HCT116 (cell line): ENCODE measurements at places on chromosomes 11 and 22. TPM values are rescaled to one million over a fixed set of nuclear protein-coding genes. Genes with fewer than 3 reads are reported as not detected.

Gene UBQLNL
- not detected for total RNA-seq

Gene SAA2
- total RNA-seq = 5.2 TPM

Gene C11orf86
- 0.25 TPM for total RNA-seq

Gene TTC36
- total RNA-seq = 0.47 TPM

Gene TMEM123
- total RNA-seq = 217 TPM

Gene MS4A6E
- total RNA-seq = not detected

Gene CNGA4
- total RNA-seq = 0.27 TPM

Gene RAG1
- 0.54 TPM for total RNA-seq

Gene NPAT
- 14.9 TPM for total RNA-seq

Gene OVCH2
- not detected for total RNA-seq

DNA sequence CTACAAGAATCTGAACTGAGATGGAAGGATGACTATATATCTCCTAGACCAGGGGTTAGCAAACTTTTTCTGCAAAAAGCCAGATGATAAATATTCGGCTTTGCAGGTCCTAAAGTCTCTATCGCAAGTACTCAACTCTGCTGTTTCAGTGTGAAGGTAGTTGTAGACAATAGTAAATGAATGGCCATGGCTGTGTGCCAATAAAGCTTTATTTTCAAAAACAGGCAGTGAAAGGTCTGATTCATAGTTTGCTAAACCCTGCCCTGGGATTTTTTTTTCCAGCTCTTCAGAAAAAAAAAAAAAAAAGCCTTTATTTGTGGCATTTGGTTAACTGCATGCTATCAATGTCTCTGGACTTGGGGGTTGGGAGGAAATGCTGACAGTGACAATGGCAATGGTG is 37.5 kb downstream of the FAM227A start:
- DNase-seq = no peak

- DNase-seq = no peak
These were observed 206.5 kb upstream of the PDGFD start for GRCh38 chr11:104370478-104370877.

DNA sequence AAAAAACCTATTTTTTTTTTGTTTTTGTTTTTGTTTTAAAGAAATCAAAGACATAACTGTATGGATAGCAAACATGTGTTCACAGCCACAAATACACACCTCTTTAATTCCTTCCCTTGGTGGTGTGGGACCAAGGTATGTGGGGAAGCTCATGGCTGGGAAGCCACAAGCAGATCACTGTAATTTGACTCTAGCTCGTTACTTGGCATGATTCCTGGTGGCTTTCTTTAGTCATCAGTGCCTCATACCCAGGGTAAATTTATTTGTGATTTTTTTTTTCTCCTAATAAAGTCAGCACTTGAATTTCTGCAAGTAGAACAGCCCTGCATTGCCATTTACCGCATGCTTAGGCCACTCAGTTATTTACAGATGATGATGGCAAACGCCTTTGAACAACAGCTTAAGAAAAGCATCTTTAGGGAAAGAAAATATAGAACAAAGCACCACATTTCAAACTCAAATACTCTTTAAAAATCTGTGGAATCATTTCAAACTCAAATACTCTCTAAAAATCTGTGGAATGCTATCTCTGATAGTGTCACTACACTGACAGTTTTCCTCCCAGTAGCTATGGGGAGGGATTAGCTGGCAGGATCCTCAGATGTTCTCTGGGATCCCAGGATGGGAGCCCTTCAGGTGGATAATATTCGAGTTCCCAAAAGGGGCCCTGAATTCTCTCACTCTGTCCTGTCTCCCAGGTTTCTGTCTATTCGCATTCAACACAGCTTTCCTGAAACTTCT is 687.2 kb downstream of the OPCML start:
- no peak for DNase-seq

DNA sequence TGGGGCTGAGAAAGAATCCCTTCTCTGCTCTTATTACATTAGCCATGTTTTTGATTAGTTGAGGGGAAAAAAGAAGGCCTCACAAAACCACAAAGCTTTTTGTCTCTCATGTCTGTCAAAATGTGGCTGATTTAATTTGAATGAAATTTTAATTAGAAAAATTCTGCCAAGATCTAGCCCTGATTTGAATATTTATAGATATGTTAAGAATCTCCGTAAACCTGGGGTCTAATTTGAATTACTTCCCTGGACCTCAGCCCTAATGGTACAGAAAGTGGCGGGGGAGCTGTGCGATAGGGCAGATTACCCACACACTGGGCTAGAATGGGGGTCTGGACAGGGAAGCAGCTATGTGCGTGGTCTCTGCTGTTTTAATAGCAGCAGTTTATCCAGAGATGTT is 141.3 kb upstream of the TTC12 start:
- no peak for DNase-seq

- no peak for DNase-seq
These were observed 1022.8 kb downstream of the BRD1 start for GRCh38 chr22:48804811-48805301.

- no peak for DNase-seq
These were observed 284.7 kb downstream of the MIAT start for GRCh38 chr22:26941896-26942636.

DNA sequence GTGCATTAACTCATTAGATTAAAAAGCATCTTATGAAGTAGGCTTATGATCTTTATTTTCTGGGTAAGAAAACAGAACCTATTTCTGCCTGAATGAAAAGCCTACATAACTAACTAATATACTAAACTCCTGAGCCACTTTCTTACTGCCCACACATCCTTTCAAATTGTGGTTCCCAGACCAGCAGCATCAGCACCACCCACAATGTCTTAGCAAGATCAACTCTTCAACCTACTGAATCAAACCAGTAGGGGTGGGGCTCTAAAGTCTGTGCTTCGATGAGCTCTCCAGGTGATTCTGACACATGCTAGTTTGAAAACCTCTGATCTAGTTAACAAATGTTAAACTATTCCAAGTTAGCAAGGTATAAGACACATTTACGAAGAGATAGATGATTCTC is 462.4 kb downstream of the DLG2 start:
- DNase-seq = no peak

DNA sequence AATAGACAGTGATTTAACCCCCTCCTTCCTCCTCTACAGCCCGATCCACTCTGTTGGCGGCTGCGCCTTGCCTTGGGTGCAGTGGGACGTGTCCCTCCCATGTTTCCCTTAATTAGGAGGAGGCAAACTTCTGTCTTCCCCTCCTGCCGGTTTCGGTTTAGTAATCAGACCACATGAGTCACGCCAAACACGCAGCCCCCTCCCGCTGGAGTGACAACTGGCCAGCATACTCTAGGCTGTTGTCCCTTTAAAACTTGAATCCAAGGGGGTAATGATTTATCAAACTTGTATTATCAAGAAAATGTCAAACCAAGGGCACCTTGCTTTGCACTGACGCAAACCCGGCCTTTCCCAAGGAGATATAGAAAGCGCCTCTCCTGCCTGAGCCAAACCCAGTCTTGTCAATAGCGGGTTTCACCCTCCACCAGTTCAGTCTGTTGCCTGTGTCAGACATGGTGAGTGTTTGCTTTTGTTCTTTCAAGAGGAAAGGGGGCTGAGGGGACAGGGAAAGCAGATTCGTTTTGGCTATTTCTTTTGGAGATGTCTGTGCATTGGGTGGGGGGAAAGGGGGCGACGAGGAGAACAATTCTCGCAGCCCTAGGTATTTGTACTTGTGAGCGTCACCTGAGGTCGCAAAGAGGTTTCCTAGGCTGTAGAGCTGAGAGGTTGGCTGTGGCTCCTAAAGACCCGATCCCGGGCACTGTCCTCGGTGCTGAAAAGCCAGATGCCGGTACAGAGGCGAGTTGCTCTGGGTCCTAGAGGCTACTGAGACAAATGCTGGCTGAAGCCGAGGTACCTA is at the start of gene SLC6A5:
TSS of gene SLC6A5 (plus strand) at position 388 of the 799 bp plus-strand sequence. CDS start at position 453, 65 bp downstream.
- no peak for DNase-seq

GRCh38 chr22:48779661-48780596 is 1047.7 kb downstream of the BRD1 start:
- no peak for DNase-seq

DNA sequence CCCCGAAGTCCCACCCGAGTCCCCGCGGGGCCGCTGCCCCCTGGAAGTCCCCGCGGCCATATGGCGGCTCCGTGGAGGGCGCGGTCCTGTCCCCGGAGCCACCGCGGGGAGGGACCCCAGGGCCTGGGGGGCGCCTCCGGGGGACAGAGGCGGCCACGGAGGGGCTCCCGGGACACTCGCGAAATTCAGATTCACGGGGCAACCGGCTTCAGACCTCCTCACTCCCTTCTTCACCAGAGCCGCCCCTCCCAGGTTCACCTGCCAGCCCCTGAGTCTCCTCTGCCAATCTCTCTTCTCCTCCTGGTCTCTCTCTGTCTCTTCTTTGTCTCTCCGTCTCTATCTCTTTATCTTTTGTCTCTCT is 28.2 kb upstream of the TOLLIP start:
- no peak for DNase-seq

DNA sequence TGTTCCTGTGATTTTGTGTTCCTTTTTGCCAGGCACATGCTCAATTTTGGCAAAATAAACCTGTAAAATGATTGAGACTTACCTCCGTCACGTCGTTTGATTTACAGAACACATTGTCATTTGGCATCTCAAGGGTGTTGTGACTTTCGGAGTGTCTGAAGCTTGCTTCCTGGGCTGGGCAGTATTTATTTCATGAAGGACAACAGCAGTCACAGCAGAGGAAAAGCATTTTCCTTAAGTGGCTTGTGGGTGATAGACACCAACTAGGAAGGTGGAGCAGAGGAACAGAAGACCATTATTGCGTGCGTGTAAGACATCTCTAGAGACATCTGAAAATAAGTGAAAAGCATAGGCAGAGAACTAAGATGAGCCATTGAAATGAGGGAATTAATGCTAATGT is 80.2 kb downstream of the SLC36A4 start:
- no peak for DNase-seq

DNA sequence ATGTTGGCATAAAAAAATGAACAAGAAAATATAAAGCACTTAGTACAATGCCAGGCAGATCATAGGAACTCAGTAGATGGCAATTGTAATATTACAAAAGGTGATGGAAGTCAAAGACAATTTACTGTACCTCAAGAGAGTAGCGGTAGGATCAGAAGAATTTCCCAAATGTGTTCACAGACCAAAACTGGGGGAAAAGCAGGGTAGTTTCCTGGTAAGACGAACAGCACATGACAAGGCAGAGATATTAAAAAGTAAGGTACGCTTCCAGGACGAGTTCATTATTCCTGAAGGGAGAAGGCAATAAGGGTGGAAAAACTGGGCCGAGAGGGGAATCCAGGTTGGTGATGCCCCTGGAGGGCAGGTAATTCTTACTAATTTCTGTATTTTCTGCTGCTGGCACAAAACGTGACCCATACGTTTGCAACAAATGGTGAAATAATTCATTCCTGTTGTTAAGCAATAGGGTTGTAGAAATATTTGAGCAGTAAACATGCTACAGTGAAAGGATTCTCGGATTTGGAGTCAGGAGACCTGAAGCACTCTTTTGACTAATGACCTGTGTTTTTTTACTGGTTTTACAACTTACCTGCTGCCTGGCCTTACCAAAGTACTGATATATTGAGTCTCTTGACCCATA is 786 bp upstream of the ANKRD42 start:
- no peak for DNase-seq

- no peak for DNase-seq
These were observed 243.5 kb upstream of the ANO3 start for GRCh38 chr11:26088391-26088790.

DNA sequence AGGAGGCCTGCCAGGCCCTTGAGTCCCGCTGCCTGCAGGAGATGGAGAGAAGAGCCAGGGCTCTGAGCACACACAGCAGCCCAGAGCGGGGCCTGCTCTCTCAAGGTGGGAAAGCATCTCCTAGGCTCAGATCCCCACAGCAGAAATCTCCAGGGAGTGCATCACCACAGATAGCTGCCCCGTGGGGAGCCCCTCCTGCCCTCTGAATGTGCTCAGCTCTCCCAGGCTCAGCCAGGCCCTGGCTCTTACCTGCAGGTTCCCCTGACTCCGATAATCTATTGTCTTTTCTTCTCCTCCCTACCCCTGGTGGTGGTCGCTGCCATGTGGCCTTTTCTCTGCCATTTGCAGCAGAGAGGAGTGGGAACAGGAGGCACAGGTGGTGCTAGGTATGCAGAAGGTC is 49.9 kb downstream of the BTG4 start:
- DNase-seq = no peak

GRCh38 chr22:24072361-24072760 is 61.3 kb downstream of the CABIN1 start:
- DNase-seq = no peak

- no peak for DNase-seq
These were observed 28.2 kb downstream of the MYH9 start for GRCh38 chr22:36359470-36359996.

DNA sequence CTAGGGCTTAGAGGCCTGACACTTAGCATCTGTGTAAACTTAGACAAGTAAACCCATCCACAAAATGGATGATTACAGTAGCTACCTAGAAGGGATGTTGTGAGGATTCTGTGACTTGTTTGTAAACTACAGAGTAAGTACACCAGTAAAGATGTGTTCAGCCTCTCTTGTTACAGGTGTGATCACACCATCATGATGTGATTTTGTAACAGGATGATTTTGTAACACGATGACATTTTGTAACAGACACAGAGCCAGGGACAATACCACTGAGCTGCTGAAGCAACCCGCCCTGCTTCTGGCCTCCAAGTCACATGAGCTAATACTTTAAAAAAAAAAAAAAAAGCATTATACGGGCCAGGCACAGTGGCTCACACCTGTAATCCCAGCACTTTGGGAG is 17.0 kb downstream of the FADD start:
- DNase-seq = no peak

DNA sequence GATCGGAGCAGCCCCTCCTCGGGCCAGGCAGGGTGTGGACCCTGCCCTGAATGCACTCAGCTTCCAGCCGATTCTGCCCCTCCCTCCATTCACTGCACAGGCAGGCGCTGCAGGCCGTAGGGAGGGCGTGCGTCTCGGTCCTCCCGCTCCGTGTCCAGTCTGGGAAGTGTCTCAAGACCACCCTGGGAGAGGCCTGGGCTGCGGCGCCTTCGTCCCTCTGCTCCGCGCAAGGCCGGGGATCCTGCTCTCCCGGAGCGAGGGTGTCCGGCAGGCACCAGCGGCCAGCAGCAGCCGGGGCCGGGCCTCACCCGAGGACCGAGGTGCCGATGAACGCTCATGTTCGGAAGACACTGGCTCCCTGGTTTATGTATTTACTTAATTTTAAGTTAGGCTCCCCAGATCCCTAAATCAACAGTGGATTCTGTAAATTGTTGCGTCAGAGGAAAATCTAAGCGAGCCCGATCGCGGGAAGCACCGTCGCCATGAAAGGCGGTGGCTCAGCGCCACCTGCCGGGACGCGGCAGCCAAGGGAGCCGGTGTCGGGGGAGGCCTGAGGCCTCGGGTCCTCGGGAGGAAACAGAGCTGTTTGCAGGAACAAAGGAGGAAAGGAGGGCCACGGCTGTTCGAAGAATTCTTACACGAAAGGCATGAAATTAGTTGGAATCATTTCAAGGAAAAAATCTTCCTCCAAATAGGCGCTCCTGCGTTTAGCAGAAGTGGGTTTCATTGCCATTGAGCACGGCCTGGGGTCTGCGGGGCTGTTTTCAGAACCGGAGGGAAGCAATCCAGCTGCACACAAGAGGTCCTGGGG is 195.3 kb downstream of the BRD1 start:
- DNase-seq = peak; percentile 7

GRCh38 chr11:130100381-130101095 is 30.8 kb downstream of the APLP2 start:
- DNase-seq = no peak
